ENCODE measurements at places on chromosomes 11 and 22.

- DNase-seq = no peak
These were observed 3.8 kb upstream of the DERL3 start for GRCh38 chr22:23842599-23842998.

GRCh38 chr11:115161876-115162275 is 342.3 kb downstream of the CADM1 start:
- no peak for DNase-seq

- no peak for DNase-seq
These were observed 472.6 kb downstream of the BUD13 start for GRCh38 chr11:116300232-116300631.

DNA sequence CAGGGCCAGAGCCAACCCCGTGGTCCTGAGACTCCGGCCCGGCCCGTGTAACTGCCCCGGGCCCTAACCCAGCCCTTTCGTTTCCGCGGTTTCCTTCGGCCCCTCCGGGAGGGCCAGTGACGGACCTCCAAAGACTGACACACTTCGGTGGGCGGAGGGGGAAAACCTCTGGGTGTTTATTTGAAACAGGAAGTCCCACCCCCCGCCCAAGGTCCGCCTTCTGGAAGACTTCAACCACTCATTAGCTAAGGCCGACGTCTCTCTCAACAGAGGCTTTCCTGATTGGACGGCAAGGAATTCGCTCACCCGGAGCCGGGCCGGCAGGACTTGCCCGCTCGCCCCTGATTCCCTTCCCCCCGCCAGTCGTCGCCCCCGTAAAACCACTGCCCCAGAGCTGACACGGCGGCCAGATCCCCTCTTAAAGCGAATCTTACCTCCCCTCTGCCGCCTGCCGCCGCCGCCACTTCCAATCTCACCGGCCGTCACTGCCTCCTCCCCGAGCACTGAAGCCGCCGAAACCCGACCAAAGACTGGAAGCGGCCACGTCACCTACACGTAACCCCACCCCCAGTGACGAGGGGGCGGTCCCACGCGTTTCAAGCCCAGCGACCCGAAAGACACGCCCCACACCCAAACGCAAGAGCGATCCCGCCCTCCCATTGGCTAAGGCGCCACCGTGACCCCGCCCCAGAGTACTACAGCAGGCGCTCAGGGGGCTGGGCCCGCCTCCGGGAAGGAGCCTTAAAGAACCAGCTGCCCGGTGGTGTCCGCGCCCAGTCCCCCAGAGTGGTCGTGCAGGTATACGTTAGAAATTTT is at the start of gene STX5:
Gene STX5 (minus strand): TSS at position 532 of the 816 bp plus-strand sequence. CDS start 808 bp downstream, outside the sequence.
- peak; percentile 78 for DNase-seq

DNA sequence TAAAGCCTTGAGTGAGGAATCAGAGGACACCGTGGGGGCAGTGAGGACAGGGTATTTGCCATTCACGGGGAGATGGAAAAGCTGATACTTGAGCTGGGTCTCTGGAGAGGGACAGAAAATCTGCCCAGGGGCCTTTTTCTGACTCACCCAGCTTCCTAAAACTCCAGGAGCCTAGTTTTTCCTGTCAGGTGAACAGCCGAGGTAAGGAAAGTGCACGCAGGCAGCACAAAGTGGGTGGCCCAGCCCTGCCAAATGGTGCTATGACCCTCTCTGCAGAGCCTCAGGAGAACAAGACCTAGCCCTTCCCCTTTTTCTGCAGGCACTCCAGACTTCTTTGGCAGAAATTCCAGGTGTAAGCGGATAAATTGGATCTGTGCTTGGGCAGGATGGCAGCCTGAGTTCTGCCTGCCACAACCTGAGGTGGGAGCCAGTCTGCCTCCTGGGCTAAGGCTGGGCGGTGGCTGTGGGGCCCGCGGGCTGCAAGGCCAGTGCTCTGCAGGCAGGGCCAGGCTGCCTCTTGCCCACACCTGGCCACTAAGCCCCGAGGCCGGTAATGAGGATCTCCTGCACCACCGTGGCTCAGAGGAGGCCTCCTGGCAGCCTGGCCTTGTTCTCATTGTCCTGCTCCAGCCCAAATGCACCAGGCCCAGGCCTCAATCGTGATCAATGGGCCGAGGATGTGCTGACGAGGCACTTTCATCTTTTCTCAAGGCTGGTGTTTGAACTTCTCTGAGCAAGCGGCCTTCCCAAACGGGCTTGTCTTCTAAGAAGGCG is 72.9 kb upstream of the LMO1 start:
- DNase-seq = no peak

GRCh38 chr22:37301144-37301830 is 19.0 kb downstream of the CYTH4 start:
- no peak for DNase-seq
